PC-3 (cell line): ENCODE measurements at places on chromosomes 1 and 21. TPM values are rescaled to one million over a fixed set of nuclear protein-coding genes. Genes with fewer than 3 reads are reported as not detected.

The KLF17 gene
- 0.26 and 0.58 TPM in 2 replicates for total RNA-seq

The REN gene
- 2.7 and 3.1 TPM in 2 replicates for total RNA-seq

The LEPROT gene
- total RNA-seq: 16.9 and 18.4 TPM in 2 replicates

The CD5L gene
- total RNA-seq: not detected in 2 replicates

The KCNH1 gene
- total RNA-seq: not detected in 2 replicates

The SPRR2B gene
- total RNA-seq: not detected in 2 replicates

GRCh38 chr1:192986110-192986747, 72.9 kb downstream of the UCHL5 start:
- DNase-seq: no peak

DNA sequence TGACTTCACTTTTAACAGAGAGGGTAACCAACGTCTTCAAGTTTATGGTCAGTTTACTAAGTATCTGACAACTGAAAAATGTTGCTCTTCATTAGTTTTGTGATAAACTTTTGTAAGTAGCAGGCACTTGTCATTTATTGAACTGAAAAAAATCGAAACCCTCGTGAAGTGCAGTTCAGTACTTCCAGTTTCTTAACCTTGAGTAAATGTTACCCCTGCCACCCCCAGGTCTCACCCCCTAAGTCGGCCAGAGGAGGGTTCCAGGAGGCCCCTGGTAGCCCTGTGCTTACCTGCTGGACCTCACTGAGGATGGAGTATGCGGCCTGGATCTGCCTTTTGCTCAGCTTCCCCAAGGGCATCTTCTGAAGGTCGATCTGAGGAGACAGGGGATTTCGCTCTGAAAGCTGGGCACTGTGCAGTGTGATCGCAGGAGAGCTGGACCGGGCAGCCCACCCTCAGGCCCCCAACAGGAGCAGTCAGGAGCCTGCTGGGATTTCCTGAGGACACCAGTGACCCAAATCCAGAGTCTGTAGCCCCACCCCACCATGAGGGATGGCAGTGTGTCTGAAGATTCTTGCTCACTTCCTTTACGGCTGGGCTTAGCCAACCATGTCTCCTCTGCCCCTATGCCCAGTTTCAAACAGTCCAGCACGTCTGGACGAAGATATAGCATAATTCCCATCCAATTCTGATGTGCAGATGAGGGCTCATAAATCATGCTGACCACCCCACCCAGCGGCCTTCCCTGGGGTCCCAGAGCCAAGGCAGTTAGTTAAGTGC, 37.6 kb downstream of the PARP1 start:
- DNase-seq: no peak

DNA sequence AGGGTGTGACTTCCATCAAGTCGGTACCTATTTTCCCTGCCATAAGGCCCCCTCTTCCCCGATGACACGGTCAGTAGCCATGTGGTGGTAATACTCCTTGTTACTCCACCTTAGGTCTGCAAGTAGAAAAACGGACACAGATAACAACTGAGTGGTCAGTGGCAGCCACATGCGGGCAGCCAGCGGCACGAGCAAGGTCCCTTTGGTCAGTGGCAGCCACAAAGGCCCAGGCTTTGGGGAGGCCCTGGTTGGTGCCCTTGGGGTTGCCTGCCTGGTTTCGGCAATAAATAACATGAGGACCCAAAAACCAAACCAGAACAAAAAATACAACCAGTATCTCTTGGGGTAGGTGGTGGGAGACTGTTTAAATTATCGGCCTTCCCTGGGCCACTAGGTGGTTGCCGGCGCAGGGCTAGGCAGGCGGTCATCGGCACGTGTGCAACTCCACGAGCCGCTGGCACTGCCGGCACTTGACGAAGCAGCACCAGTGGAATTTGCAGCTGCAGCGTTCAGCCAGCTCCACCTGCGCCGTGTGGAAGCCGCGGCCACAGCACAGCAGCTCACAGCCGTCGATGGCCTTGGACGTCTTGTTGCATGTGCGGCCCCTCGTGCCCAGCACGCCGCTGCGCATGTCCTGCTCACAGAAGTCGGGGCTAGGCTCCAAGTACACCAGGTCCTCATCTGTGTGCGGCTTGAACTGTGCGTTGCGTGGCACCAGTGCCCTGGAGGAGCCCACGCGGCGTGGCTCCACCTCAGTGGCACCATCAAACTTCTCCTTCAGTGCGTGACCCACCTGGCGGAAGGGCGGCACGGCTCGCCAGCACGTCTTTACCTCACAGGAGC, 23.1 kb downstream of the WNT4 start:
- DNase-seq: no peak

GRCh38 chr1:33607444-33608005, 135.1 kb downstream of the ZSCAN20 start:
- DNase-seq: no peak

DNA sequence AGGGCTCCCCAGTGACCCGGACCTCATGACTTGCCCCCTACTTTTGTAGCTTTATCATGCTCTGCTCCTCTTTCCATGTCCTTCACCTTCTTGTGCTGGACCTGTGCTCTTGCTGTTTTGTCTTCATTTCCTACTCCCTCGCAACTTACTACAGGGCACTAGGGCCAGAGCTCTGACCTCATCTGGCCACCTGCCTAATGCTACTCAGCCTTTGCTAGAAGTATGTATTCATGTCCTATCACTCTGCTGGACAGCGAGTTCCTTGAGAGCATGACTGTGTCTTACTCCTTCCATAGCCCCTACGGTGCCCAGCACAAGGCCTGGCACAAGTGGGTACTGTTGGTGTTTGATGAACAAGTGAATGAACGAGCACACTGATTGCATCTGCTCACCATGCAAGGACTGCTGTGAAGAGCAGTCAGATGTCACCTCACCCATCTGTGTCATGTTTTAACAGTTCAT, 1.9 kb downstream of the MTFR1L start:
- peak; percentile 25 for DNase-seq

- no peak for DNase-seq
Measured at GRCh38 chr1:16246961-16247360, 10.0 kb upstream of the CPLANE2 start.

DNA sequence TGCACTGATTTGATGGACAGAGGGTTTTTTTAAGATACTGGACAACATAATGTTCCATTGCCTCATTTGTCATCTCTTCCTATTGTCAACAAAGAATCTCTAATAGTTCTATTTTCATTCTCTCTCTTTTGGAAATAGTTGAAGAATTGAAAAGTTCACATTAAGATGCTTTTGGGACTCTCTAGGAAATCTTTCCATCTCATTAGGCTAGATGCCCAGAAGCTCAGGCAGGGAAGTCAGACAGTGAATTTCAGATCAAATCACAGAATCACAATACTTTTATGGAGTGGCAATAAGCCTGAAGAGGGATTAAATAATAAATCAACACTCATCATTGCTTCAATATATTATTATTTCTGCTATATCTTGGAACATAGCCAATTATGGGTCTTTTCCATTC, 29.2 kb downstream of the NEGR1 start:
- no peak for DNase-seq

DNA sequence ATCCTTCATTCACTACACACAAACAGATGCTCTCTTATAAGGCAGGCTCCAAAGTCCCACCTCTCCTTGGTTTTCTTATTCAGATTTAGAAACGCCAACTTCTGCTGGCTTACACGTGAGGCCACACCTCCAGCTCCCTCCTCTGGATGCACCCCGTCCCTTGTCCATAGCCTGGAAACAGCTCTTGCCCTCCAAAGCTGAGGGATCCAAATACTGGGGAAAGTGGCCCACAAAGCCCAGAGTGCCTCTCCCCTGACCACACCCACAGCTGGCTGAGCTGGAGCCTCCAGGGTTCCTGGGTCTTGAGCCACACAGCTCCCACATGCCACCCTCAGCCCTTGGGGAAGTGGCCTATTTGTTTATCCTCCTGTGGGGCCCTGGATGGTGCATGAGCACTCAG, 4.5 kb downstream of the LAD1 start:
- DNase-seq: no peak

GRCh38 chr1:178254433-178254832, 160.5 kb downstream of the RASAL2 start:
- DNase-seq: no peak

- no peak for DNase-seq
Measured at GRCh38 chr21:9758888-9759287, 762.5 kb upstream of the TPTE start.

DNA sequence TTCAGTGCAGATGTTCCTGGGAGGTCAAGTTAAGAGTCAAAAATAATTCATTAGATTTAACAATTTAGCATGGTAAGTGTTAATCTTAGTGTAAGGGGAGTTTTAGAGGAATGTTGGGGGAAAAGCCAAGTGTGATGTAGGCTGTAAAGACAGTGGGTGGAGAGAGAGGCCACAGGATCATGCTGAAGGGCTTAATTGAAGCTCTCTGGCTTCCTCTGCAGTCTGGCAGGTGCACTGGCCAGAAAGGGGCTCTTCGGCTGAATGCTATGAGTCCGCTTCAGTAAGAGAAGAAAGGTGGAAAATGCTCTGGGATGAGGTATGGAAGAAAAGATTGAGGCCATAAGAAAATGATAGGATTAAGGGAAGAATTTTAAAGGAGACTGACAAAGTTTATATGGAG, 3.0 kb downstream of the BRDT start:
- DNase-seq: no peak

DNA sequence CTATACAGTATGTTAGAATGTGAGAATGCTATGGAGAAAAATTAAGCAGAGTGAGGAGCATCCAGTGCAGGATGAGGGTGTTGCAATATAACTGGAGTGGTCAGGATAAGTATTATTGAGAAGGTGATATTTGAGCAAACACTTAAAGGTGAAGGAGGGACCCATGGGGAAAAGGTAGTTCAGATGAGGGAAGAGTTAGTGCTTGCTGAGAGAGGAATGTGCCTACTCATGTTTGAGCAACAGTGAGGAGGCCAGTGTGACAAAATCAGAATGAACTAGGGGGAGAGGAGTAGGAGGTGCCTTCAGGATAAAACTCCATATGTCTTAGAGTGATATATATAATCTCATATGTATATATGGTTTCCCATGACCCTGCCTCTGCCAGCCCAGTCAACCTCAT, 6.2 kb upstream of the TRIM45 start:
- no peak for DNase-seq

GRCh38 chr21:41418956-41419680, 6.9 kb upstream of the MX1 start:
- DNase-seq: no peak

DNA sequence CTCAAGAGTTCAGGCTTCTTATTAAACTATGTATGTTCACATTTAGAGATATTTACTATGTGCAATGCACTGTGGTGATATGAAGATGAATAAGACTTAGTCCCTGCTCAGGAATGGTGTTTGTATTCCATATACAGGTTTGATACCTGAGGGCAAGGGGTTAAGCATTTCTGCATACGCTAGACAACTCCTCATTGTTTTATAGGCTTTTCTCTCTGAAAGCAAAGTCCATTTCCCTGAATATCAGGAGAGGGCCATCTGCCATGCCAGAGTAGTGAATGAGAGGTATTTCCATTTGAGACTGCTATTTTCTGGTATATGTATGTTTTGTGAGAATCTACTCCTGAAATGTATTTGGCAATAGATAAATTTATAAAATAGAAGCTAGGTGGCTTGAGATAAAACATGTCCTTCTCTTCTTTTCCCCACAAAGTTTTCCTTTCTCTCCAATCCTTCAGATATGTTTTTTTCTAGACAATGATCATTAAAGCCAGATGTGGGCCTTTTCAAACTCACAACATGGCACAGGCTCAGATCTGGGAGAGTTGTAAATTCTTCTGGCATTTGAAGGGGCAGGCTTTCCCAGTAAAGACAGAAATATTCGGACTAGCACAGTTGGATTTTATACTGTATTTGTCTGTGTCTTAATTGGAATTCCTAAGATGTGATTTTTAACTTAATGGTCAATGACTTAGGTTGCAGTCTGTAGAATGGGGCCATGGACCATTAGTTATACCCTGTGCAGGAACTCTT, 73.3 kb upstream of the WDR26 start:
- DNase-seq: no peak

DNA sequence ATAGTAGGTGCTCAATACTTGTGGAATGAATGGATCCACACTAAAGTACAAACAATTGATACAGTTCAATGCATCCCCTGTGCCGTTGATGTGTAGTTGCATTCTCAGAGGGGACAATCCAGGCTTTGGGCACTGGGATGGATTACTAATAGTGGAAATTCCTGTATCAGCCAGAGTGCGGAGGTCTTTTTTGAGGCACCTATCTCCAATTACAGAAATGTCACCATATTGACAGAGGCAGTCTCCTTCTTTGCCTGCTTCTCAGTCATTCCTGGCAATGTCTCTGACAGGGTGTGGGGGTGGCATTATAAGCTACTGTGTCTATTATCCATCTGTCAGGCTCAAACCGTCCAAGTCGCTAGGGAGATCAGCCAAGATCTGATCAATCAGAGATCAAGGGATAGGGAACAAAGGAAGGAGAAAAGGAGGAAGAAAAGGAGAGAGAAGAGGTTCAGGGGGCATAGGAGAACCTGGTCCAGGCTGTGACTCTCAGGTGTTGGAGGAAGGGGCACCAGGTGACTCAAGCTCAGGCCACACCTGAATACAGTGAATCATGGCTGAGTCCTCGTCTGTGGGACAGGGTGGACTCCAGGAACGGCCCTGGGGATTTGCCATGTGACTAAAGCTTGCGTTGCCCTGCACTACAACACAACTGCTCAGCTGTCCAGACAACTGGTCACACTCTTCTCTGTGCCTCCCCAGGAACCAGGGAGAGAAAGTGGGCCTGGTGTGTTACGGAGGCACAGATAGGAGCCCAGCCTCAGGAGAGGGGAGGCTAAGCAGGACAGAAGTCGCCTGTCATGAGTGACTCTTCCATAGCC, 3.4 kb upstream of the LAMB3 start:
- peak; percentile 99 for DNase-seq
